Activated CD4-positive, CD25-positive, alpha-beta regulatory T cell treated with anti-CD3 and anti-CD28 coated beads, Interleukin-2, amount 50 U/mL, for 24 hours (primary cell): ENCODE measurements at places on chromosomes 16 and 17.

DNA sequence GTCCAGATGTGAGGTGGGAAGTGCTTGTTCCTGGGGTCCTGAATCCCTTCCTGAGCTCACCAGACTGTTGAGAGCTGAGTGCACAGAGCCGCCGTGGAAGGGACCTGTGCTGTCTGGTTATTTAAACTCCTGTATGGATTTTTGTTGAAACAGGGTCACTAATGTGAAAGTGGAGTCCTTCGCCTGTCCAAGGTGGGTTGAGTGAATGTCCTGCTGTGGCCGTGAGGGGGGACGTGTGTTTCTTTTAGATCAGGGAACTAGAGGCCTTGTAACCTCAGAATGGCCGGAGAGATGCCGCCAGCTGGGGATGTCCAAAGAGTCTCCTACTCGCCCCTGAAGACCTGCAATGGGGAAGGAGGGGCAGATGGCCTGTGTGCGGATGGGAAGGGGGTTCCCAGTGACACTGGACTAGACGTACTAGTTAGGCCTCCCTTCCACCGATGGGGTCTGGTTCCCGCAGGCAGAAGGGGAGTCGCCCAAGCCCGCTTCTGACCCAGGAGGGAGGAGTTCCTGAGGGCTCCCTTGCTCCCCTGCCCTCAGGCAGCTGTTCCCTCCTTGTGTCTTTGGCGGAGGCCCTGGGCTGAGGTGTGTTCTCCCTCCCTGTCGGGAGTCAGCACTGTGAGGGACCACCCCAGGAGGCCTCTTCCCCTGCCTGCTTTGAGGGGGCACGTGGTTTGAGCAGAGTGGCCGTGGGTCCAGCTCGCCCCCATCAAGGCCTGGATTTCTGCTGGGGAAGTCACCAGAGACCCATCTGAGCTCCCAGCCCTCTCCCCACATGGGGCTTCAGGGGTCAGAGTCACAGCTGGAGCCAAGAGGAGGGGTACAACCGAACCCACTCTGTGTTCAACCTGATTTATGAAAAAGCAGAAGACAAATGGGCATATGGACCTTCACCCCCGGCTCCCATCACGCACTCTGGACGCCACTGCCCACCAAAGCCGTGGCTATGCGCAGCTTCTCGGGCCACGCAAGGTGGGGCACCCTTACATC, 30.9 kb downstream of the OR1D5 start:
- no peak for ATAC-seq

DNA sequence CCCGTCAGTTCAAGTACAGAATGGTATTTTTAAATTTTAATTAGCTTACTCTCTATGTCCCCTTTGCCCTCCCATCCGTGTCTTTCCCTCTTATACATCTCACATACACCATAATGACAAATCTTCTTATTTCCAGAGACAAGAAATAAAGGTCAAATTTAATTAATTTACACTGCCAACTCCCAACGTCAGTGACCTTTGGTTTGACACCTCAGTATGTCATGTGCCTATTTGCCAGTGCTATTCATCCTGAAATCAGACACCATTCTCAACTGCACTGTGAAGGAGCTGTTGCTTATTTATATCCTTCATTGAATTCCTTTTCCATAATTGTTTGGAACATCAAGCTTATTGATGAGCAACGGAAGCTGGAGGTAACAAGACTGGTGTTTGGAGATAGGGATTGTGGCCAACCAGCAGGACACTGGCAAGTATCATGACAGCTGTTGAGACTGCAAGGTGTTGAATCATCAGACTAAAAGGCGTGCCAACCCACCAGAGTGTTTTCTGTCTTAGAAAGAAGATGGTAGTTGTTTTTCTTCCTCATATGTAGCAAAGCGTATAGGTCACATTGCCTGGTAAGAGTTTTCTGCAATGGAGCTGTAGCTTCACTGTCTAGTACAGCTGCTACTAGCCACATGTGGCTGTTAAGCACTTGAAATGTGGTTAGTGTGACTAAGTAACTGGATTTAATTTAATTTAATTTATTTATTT, 12.5 kb downstream of the CALCOCO2 start:
- no peak for ATAC-seq

- no peak for ATAC-seq
Observed at GRCh38 chr16:69890114-69890891, 60.8 kb upstream of the CLEC18A start.

DNA sequence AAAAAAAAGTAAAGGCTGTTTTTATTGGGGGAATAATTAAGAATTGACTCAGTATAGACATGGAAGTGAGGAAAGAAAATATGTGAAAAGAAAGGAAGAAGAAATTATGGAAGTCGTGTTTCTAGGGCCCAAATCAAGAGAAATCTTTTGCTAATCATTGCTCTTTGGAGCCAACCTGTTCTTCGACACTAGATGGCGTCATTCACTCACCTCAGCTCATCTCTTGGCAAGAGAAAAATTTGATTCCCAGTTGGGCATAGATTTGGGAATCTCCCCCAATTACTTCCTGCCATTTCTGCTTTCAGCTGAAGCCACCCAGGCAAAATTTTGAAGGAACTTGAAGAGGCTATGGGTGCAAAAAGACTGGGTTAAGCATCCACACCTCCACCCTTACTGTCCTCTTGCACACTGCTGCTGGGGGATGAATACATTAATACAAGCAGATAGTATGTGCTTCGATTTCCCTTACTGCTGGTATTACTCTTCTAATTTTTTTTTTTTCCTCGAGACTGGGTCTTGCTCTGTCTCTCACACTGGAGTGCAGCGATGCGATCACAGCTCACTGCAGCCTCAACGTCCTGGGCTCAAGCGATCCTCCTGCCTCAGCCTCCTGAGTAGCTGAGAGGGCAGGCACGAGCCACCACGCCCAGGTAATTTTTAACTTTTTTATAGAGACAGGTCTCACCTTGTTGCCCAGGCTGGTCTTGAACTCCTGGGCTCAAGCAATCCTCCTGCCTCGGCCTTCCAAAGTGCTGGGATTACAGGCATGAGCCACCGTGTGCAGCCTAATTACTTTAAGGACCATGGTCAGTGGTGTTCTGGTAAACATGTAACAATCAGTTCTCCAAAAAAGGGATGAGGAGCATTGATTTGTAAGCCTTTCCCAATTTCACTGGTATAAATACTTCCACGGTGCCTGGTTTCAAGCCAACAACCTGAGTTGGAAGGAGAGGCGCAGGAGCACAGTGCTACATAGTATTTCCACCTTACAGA, 13.5 kb downstream of the PSMD7 start:
- no peak for ATAC-seq
